ENCODE measurements at places on chromosomes 16 and 17. TPM values are rescaled to one million over a fixed set of nuclear protein-coding genes. Genes with fewer than 3 reads are reported as not detected.

GRCh38 chr17:58416937-58417299, 416 bp downstream of the RNF43 start:
- no peaks in the 10 kb centered on the region for H3K27me3 ChIP-seq
- no peak overlapping the region for H3K27ac ChIP-seq
- DNase-seq, result no peak
- H3K36me3 ChIP-seq, result no peaks in the 10 kb centered on the region
- no peaks in the 10 kb centered on the region for H3K4me1 ChIP-seq

GRCh38 chr16:64417711-64418227, 704.1 kb downstream of the CDH11 start:
- no peaks in the 10 kb centered on the region for H3K36me3 ChIP-seq
- no peak overlapping the region for H3K27ac ChIP-seq

Gene VTN
- polyA plus RNA-seq, result 4.3 TPM

DNA sequence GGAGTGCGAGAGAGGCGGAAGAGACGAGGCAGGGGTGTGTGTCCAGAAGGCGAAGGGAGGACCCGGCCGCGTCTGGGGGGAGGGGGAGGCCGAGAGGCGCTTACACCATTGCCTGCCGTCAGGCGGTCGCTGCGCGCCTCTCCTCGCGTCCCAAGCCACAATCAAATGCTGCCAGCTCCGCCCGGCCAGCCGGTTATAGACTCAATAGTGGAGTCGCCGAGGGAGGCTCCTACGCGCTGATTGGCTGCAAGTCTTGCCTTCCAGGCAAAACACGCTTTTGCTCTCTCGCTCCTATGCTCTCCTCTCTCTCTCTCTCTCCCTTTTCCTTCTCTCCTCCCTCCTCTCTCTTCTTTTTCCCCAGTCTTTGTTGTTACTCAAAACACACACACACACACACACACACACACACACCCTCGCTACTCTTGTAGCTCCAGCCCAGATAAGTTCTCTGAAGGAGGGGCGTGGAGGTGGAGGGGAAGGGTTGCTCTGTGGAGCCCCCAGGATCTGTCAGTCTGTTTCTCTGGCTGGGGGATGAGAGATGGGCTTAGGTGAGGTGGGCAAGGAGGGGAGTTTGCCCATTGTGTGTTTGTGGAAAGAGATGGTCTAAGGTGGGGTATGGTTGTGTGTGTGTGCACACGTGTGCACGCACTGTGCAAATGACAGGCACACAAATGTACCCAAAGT, at the start of gene DLX3:
Gene DLX3 (minus strand): TSS at position 170 of the 684 bp plus-strand sequence. CDS start 226 bp downstream, outside the sequence.
- no peak within 1 kb of the TSS for H3K4me3 ChIP-seq
- peak; percentile 93 for DNase-seq
- H3K27ac ChIP-seq, result no peak within 1 kb of the TSS
- no peaks in the 10 kb centered on the region for H3K4me1 ChIP-seq
- H3K27me3 ChIP-seq, result no peaks in the 10 kb centered on the region

GRCh38 chr16:76656994-76657393, 379.8 kb downstream of the CNTNAP4 start:
- H3K4me1 ChIP-seq, result no peaks in the 10 kb centered on the region
- H3K27ac ChIP-seq, result no peak overlapping the region
- no peaks in the 10 kb centered on the region for H3K27me3 ChIP-seq
- DNase-seq, result no peak
- H3K36me3 ChIP-seq, result no peaks in the 10 kb centered on the region

Gene BFAR
- polyA plus RNA-seq, result 34.4 TPM

- peak; percentile 88 for DNase-seq
- no peaks in the 10 kb centered on the region for H3K4me1 ChIP-seq
- no peak overlapping the region for H3K4me3 ChIP-seq
- H3K36me3 ChIP-seq, result no peaks in the 10 kb centered on the region
- H3K27me3 ChIP-seq, result no peaks in the 10 kb centered on the region
Measured at GRCh38 chr16:27374804-27375425, 27.1 kb upstream of the IL21R start.

DNA sequence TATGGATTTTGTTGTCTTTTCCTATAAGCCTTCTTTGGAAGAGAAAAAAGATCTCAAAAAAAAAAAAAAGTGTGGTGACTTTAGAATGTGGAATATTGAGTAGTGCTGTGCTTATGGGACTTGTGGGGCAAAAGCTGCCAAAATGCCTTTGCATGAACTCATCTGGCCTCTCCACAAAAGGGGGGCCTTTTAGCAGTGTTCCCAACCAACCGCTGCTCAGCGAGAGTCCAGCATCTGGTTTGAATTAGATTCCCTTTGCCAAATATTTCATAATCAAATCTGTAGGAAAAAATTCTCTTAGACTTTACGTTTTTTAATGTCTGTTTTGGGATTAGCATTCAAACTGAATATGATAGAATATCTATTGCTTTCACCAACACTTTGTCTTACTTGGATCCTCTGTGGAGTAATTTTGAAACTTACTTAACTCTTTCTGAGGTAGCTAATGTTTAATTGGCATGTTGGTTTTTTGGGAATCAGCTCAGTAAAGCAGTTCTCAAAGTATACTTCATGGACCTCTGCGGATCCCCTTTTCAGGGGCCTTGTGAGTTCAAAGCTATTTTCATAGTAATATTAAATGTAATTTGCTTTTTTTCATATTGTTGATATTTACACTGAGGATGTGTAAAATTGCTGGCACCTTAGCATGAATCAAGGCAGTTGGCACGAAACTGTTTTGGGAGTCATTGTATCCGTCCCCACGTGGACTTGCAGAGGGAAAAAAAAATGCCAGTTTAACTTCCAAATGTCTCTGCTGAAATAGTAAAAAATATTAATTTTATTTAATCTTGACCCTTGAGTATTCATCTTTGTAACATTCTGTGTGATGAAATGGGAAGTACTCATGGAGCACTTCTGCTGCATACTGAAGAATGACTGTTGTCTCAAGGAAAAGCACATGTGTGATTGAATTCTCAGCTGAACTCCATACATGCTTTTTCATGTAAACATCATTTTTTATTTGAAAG, 34.7 kb upstream of the VPS4A start:
- H3K27me3 ChIP-seq, result no peaks in the 10 kb centered on the region
- H3K27ac ChIP-seq, result no peak overlapping the region
- H3K4me1 ChIP-seq, result no peaks in the 10 kb centered on the region
- peak overlapping the region; percentile 34 for H3K4me3 ChIP-seq

Gene NPIPA2
- polyA plus RNA-seq, result 3.0 TPM

DNA sequence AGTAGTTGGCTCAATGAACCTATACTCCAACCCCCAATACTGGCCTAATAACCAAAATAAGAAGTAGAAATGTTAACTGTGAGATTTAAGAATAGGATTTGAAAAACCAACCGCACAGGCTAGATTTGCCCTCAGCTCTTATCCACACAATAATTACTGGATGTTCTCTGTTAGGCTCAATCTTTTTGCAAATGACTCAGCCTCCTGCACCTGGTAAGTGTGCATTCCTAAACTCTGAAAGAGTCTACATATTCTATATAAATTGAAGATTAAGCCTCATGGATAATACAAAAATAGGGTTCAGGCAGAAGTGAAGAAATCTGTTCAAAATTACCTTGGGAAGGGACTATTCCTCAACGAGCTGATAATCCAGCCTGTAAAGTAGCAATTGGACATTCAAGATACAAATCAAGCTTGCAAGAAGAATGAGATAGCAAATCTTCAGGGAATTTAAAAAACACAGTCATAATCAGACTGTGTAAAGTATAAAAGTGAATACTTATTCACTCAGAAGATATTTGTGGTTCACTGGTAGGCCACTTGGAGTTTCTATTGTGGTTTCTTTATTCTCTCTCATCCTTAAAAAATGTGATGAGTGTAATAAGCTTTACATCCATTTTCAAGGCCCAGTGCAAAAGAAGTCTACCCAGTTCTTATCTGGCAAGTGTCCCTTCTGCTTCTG, 931.9 kb upstream of the SOX9 start:
- no peaks in the 10 kb centered on the region for H3K36me3 ChIP-seq
- H3K27me3 ChIP-seq, result no peaks in the 10 kb centered on the region
- H3K4me1 ChIP-seq, result no peaks in the 10 kb centered on the region
- H3K4me3 ChIP-seq, result no peak overlapping the region

GRCh38 chr17:41912925-41913324, 5.8 kb downstream of the ACLY start:
- no peak overlapping the region for H3K4me3 ChIP-seq
- no peak overlapping the region for H3K27ac ChIP-seq
- peaks cover 3% of the 10 kb centered on the region for H3K36me3 ChIP-seq
- DNase-seq, result no peak
- no peaks in the 10 kb centered on the region for H3K27me3 ChIP-seq

GRCh38 chr17:82239926-82240505, 11.2 kb downstream of the SLC16A3 start:
- H3K27me3 ChIP-seq, result no peaks in the 10 kb centered on the region
- H3K27ac ChIP-seq, result no peak overlapping the region
- peaks cover 2% of the 10 kb centered on the region for H3K36me3 ChIP-seq
- no peaks in the 10 kb centered on the region for H3K4me1 ChIP-seq
- no peak overlapping the region for H3K4me3 ChIP-seq
- no peak for DNase-seq

Gene PDIA2
- 5.3 TPM for polyA plus RNA-seq

DNA sequence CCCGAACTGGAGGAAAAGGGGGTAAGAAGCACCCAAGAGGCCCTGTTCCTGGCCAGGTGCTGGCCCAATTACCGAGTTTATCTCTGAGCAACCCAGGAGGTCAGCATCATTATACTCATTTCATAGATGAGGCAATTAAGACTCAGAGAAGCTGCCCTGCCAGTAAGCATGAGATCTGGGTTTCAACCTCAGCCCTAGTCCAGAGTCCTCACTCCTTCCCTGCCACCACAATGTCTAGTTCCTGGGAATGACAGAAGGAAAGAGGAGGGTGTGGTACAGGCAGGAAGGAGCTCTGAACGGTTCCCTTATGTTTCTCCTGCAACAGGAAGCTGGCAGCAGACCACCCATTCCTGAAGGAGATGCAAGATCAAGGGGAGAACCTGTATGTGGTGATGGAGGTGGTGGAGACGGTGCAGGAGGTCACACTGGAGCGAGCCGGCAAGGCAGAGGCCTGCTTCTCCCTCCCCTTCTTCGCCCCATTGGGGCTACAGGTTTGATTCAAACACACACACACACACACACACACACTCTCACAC, 7.4 kb downstream of the GSDMA start:
- H3K4me3 ChIP-seq, result no peak overlapping the region
- H3K27me3 ChIP-seq, result no peaks in the 10 kb centered on the region
- H3K27ac ChIP-seq, result no peak overlapping the region

- H3K27me3 ChIP-seq, result no peaks in the 10 kb centered on the region
- peak; percentile 48 for DNase-seq
- H3K4me1 ChIP-seq, result peaks cover 1% of the 10 kb centered on the region
- no peaks in the 10 kb centered on the region for H3K36me3 ChIP-seq
Measured at GRCh38 chr16:83392743-83393142, 415.0 kb upstream of the HSBP1 start.

GRCh38 chr17:80839970-80840369, 151.7 kb upstream of the CHMP6 start:
- H3K27me3 ChIP-seq, result no peaks in the 10 kb centered on the region
- DNase-seq, result peak; percentile 30
- no peaks in the 10 kb centered on the region for H3K4me1 ChIP-seq
- no peak overlapping the region for H3K27ac ChIP-seq
- H3K36me3 ChIP-seq, result no peaks in the 10 kb centered on the region

DNA sequence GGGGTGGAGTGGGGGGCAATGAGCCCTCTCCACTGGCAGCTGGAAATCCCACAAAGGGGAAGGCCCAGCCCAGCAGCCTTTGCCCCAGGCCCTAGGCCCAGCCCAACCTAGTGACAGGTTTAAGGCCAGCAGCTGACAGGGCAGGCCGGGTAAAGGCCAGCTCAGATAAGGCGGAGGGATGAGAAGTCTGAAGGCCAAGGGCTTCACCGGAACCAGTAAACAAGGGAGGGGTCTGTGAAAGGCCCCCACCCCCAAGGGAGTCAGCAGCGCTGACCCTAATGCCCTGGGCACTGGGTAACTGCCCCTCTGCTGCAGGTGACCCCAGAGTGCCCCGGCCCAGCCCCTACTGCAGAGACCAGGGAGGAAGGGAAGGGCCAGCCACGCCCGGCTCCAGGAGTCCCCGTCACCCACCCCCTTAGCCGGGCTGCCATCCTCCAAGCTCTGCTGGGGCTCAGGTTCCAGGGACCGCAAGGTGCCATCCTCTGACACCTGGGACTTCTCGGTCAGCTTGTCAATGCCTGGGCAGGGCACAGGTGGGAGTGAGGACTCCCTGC, 17.5 kb downstream of the OTOP3 start:
- H3K4me1 ChIP-seq, result no peaks in the 10 kb centered on the region
- H3K27me3 ChIP-seq, result no peaks in the 10 kb centered on the region
- no peak for DNase-seq
- no peaks in the 10 kb centered on the region for H3K36me3 ChIP-seq

GRCh38 chr16:86074651-86075487, 175.9 kb downstream of the IRF8 start:
- no peaks in the 10 kb centered on the region for H3K27me3 ChIP-seq
- H3K4me1 ChIP-seq, result no peaks in the 10 kb centered on the region
- H3K27ac ChIP-seq, result no peak overlapping the region

GRCh38 chr17:34872640-34873039, 88.6 kb downstream of the CCT6B start:
- no peak overlapping the region for H3K27ac ChIP-seq
- no peaks in the 10 kb centered on the region for H3K4me1 ChIP-seq

GRCh38 chr16:83733301-83733700, 74.5 kb upstream of the HSBP1 start:
- no peak for DNase-seq
- H3K36me3 ChIP-seq, result no peaks in the 10 kb centered on the region
- no peaks in the 10 kb centered on the region for H3K27me3 ChIP-seq
- H3K4me3 ChIP-seq, result no peak overlapping the region
- no peaks in the 10 kb centered on the region for H3K4me1 ChIP-seq

DNA sequence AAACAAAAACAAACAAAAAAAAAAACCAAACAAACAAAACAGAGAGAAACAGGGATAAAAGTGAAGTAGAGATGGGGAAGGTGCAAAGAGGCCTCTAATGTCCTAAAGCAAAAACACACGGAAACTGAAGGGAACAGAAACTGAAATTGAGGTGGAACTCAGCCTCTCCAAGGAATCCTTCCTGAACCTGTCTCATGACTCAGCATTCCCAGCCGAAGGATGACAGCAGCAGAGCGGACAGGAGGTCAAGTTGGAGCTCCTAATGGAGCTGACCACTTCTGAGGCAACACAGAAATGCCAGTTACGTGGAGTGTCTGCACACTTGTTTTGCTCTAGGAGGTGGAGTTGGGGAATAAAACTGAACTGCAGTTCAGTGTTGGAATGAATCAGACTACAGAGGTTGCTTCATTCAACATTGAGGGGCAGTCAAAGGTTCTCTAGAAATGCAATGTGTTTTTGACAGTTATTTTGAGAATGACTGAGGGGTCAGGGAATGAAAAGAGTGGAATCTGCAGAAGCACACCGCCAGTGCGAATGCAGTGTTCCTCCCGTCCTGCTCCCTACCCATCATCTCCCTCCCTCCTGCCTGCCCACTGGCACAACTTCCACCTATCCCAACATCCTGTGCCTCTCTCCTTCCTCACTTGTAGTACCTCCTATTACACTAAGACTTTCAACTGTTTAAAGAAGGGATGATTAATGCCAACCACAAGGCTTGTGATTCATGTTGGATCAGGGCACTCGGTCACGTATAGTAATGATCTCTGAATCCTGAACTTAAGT, 6.3 kb downstream of the UBE2O start:
- H3K36me3 ChIP-seq, result no peaks in the 10 kb centered on the region
- no peaks in the 10 kb centered on the region for H3K27me3 ChIP-seq
- H3K4me1 ChIP-seq, result no peaks in the 10 kb centered on the region
- DNase-seq, result peak; percentile 19

Measured in aorta (tissue), 5 donors.